ENCODE measurements at places on chromosomes 3 and 15.
A peak's percentile ranks its signal among the peaks of the same experiment; 100 is the strongest.

DNA sequence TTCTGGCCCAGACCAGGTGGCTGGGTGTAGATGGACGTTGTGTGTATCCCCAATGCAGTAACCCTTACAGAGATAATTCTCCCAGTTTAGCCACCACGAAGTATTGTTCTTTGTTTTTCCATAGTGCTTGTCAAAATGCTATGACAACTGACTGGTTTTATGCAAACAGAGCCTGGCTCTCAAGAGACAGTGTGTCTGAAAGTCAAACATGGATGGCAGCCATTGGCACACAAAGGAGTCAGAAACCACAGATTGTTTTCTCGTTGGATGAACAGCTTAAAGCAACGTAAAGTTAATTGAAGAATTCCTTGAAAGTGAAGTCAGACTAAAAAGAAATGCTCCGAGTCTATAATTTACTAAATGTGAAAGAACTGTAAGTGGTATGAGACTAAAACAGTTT is 91.2 kb downstream of the FILIP1L start:
- no peak for DNase-seq

- DNase-seq: no peak
Observed at GRCh38 chr15:79944622-79945021, 26.4 kb downstream of the BCL2A1 start.

DNA sequence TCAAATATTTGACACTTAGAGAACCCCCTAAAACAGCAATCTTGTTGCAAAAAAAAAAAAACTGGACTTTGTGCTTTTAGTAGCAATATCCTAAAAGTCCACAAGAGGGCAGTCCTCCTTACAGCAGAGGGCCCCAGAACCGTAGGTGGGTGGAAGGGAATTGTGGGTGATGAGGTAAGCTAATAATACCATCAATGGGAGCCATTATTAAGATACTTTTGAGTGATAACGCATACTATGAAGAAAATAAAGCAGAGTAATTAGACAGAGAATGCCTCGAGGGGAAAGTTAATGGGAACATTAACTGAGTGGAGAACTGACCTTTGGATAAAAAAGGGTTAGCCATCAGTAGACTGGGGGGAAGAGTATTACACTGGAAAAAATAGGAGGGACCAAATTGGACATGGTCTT is 229.9 kb downstream of the THRB start:
- DNase-seq: no peak

GRCh38 chr15:67010898-67011616 is 54.3 kb upstream of the SMAD3 start:
- no peak for DNase-seq

- DNase-seq: no peak
Observed at GRCh38 chr15:59074607-59075006, 30.3 kb upstream of the CCNB2 start.

- no peak for DNase-seq
Observed at GRCh38 chr3:87625876-87626275, 349.5 kb upstream of the POU1F1 start.

DNA sequence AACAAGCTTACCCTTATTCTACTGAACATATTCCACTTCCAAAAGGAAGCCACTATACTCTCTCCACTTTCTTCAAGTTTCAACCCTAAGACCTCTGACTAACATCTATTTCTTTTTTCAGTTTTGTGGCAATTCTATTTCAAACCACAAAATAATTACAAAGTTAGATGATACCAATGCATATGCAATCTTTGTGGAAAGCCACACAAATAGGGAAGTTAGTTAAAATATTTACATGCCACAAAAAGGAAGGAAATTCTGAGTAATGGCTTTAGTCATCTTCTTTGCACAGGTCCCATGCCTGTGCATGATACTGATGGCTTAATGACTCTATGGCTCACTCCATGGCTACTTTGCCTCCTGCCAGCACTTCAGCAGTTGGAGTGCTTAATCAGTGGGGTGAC is 57.0 kb upstream of the MCTP2 start:
- peak; percentile 88 for DNase-seq

DNA sequence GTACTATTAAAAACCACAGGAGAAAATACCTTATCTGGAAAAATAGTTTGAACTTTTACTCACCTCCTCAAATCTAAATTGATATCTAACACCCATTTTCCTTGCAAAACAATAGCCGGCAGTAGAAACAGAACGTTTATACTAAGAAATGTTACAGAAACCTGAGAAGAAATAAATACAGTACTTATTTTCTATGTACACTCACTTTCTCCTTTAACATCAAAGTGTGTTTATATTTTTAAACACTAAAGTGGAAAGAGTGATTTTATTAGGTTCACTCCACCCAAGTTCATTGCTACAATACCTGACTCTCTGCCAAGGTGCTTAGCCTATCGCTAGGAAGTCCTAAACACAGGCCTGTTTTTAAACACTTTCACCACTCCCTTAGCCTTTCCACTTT is 87.8 kb upstream of the TJP1 start:
- no peak for DNase-seq

DNA sequence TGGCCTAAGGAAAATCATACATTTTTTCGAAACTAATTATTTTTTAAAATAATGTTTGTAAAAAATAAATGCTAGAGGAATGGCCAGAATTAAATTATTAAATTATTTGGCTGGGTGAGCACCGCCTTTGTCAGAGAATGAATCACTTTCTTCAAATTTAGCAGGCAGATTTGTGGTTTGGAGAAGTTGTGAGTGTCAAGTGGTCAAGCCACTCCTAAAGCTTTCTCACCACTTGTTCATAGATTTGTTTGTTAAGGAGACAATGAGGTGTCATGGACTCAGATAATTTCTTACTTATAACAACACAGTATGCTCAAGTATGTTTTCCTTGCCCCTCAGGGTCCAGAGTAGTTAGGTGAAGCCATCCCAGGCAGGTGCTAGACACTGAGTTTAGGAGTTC is 196.2 kb downstream of the TUSC7 start:
- DNase-seq: no peak

GRCh38 chr3:39808467-39809180 is 785 bp upstream of the MYRIP start:
- DNase-seq: no peak

DNA sequence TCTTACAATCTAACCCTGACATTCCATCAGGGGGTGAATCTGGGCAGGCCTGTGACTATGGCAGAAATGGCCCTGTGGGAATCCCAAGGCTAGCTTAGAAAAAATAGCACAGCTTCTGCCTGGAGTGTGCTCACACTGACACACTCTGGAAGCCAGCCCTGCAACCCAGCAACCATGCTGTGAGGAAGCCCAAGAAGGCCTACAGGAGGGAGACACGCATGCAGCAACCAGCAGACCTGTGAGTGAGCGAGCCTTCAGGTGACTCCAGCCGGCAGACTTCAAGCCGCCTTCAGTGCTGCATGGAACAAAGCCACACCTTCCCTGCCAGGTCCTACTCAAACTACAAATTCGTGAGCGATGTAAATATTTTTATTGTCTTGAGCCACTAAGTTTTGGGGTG is 26.1 kb downstream of the RAB6B start:
- DNase-seq: no peak

DNA sequence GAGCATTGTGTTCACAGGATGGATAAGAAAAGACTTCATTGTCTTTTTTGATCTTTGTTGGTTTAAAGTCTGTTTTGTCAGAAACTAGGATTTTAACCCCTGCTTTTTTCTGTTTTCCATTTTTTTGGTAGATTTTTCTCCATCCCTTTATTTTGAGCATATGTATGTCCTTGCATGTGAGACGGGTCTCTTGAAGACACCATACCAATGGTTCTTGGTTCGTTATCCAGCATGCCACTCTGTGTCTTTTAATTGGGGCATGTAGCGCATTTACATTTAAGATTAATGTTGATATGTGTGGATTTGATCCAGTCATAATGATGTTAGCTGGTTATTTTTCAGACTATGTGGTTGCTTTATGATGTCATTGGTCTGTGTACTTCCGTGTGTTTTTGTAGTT is 687.0 kb downstream of the NAALADL2 start:
- DNase-seq: no peak

- DNase-seq: peak; percentile 7
Observed at GRCh38 chr3:11077466-11077865, 76.8 kb upstream of the HRH1 start.

DNA sequence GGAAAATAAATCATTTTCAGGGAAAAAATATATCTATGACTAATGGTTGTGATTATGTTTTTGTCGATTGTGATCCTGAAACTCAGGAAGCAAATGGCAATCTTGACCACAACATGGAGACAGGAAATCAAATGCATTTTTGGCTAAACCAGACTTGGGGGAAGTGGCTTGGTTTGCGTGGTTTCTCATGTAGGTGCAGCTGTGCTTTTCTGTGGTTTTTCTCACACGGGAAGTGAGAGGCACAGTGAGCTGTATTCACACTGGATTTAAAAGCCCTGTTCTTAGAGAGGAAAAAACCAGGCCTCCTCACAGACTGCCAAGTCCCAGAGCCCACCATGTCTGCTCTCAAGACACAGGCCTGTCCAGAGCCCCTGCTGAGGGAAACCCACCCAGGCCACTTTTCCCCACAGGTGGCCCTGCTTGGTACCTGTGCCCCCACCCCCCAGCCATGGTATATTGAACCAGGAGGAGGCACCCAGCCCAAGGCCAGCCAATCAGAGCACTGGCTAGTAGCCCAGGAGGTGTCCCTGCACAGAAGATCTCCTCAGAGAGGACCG is 46.1 kb downstream of the BTD start:
- DNase-seq: peak; percentile 82
